ENCODE measurements at places on chromosomes 3 and 15.
A peak's percentile ranks its signal among the peaks of the same experiment; 100 is the strongest.

DNA sequence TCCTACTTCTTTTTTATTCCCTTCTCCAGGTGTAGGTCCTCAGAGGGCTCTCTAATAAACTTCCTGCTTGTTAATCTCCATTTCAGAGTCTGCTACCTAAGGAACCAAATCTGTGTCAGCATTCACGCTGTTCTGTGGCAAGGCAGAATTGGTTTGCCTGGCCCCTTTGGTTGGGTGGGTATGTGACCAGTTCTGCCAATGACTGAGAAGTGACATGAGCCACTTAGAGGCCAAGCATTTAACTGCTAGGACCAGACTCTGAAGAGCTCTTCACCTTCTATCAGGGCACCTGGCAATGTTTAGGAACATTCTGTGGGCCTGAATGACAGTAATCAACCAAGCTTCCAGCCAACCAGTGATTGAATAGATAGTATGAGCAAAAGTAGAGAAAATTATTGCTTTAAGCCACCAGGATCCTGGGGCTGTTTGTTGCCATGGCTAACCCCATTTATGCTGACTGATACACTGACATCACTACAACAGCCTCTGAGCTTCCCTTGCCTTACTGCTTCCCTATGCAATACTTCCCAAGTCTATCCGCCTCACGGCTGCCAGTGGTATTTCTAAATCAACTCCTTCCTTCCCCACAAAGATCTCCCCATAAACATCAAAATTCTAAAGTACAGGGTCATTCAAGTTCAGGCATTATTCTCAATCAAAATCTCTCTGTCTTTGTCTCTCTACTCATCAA lies 7.6 kb downstream of the FRMD4B start:
- DNase-seq: no peak

- no peak for DNase-seq
Observed at GRCh38 chr3:179715582-179715981, 62.7 kb downstream of the USP13 start.

DNA sequence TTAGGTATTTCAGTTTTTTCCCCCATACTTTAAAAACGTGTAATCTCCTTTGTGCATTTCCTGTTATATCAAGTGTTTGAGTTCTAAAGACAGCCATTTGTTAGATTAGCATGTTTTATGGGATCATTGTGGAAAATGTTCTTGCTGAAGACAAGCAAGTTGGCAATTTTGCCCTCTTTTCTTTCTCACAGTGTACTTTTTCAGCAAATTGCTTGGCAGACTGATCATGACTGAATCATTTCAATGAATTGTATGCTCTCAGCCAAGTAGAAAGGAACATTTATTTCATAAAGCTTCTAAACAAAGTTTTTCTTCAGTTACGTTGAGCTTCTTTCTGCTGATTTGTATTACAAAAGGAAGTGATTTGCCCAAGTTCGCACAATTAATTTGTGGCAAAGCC lies 51.6 kb downstream of the ATG7 start:
- DNase-seq: no peak

GRCh38 chr3:195094191-195094921 lies 176.6 kb downstream of the XXYLT1 start:
- DNase-seq: peak; percentile 61

- no peak for DNase-seq
Observed at GRCh38 chr3:184299488-184300377, 692 bp downstream of the PSMD2 start.

- DNase-seq: no peak
Observed at GRCh38 chr3:129695230-129695629, 88.8 kb upstream of the PLXND1 start.

DNA sequence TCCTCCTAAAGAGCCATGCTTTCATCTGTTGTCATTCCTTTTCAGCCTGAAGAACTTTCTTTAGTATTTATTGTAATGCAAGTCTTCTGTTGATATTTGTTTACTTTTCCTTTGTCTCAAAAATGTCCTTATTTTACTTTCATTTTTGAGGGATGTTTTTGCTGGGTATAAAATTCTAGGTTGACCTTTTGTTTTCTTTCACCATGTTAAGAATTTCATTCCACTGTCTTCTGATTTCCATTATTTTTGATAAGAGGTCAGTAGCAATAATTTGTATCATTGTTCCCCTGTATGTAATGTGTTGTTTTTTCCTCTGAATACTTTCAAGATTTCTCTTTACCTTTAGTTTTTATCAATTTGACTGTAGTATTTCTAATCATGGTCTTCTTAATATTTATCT lies 91.1 kb downstream of the RSRC1 start:
- no peak for DNase-seq

GRCh38 chr3:57007521-57008460 lies 52.7 kb upstream of the SPATA12 start:
- DNase-seq: peak; percentile 85

DNA sequence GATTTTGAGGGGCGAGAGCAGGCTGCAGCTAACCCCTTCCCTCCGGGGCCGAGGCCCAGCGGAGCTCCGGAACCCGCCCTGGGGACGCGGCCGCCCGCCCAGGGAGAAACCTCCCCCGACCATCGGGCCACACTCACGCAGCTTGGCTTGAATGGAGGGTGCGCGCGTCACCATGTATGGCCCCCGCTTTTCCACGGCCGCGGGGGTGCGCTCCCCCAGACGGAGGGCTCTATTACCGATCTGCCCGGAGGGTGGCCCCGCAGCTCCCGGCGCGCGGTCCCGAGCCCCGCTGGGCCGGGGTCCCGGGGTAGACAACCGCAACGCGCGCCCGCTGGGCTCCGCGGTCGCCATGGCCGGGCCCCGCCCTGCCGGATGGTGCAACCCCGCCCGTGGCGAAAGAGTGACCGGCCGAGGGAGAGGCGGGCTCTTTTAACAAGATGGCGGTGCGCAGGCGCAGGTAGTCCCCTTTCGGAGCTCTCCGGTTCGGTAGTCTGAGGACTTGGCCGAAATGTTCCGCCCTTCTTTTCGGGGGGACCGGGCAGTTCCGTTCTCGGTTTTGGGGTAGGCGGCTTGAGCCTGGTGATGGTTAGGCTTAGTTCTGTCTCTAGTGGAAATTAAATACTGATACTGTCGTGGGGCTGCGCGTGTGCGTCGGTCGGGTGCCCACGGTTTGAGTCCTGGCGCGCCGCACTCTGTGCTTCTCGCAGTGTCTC lies at the start of gene FAM219B:
TSS of gene FAM219B (minus strand) at position 402 of the 713 bp plus-strand sequence. CDS start at position 351, 51 bp downstream.
- DNase-seq: peak; percentile 96

DNA sequence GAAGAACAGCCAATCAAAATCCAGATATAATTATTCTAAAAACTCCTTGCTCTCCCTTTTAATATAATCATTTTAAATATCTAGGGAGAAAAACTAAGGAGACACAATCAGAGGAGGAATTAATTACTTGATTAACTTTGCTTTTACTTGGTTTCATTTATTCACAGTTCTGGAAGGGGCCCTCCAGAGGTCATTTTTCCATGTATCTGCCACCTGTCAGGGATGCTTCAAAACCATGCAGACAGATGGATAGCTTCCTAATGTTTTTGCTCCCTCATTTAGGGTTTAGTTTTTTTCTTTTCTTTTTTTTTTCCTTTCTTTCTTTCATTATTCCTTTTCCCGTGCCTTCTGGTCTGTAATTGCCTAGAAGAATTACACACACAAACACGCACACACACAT lies 438.1 kb upstream of the ARPP21 start:
- no peak for DNase-seq

- no peak for DNase-seq
Observed at GRCh38 chr15:83626171-83626802, 27.6 kb upstream of the ADAMTSL3 start.

DNA sequence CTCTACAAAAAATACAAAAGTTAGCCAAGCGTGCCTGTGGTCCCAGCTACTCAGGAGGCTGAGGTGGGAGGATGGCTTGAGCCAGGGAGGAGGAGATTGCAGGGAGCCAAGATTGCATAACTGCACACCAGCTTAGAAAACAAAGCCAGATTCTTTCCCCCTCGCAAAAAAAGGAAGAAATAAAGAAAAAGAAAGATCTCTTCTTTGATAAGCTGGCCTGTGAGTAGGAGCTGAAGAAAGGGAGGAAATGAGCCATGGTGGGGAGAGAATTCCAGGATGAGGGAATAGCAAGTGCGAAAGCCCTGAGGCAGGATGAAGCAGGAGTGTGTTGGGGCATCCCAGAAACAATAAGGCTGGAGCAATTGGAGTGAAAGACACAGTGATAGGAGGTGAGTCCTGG lies 24.5 kb upstream of the TOP2B start:
- DNase-seq: no peak

- DNase-seq: no peak
Observed at GRCh38 chr3:101803173-101803782, 24.3 kb downstream of the NXPE3 start.

GRCh38 chr3:42439261-42440115 lies 29.1 kb upstream of the LYZL4 start:
- no peak for DNase-seq

DNA sequence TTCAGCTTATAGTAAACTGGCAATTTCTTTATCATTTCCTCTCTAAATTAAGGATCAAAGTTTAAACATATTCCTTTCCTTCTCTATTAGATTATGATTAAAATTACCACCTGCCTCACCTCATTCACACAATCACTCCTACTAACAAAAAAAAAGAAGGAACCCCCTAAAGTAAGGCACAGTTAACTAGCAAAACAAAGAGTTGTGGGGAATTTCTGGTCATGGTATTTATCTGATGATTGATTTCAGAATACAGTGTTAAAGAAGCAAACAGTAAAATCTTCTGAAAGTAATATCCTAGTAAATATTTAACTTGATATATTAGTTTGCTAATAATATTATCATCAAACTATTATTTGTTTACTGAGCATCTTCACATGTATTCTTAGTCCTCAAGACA lies 8.8 kb downstream of the GBE1 start:
- no peak for DNase-seq

DNA sequence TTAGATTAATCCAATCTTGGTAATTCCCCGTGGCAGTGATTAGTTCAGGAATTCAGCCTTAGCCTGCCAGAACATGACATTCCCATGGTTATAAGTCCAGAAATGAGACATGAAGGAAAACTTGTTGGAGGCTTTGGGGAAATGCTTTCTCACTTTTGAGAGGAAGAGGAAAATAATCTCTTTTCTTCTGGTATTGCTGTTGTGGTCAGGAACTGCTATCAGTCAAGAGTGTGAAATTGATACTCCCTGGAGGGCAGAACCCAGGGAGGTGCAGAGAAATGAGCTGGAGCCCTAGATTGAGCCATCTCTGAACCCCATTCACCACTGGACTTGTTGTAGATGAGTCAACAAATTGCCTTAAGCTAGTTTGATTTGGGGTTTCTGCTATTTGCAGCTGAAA lies 38.6 kb upstream of the APH1B start:
- peak; percentile 55 for DNase-seq

- peak; percentile 60 for DNase-seq
Observed at GRCh38 chr15:90001683-90002427, 731 bp downstream of the ZNF710 start.

- no peak for DNase-seq
Observed at GRCh38 chr15:89244574-89244903, 760 bp downstream of the FANCI start.

All from tibial artery (tissue), 4 donors.